Mesendoderm (in vitro differentiated cells): ENCODE measurements at places on chromosomes 1 and 21.

GRCh38 chr1:109535971-109536491 lies 3.6 kb upstream of the GPR61 start:
- peak; percentile 14 for DNase-seq

DNA sequence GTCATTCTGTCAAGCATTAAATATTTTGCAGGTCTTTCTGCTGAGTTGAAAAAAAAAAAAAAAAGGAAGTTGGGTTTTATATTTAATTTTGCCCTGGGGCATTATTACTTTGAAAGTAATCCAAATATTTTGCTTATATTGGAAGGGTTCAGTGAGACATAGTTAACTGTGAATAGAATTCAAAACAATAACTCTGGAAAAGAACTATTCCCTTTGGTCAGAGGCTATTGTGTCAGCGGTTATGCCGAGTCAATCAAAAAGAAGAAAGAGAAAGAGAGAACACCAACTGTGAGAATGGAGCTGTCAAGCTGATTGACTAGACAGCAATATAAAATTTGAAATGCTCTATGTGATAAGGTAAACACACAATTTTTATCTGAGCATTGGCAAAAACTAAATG lies 761.7 kb downstream of the ADGRL2 start:
- DNase-seq: no peak

- DNase-seq: no peak
Observed at GRCh38 chr1:234875953-234876855, 252.4 kb downstream of the TOMM20 start.

GRCh38 chr1:147815503-147815902 lies 55.1 kb upstream of the GJA5 start:
- DNase-seq: no peak

DNA sequence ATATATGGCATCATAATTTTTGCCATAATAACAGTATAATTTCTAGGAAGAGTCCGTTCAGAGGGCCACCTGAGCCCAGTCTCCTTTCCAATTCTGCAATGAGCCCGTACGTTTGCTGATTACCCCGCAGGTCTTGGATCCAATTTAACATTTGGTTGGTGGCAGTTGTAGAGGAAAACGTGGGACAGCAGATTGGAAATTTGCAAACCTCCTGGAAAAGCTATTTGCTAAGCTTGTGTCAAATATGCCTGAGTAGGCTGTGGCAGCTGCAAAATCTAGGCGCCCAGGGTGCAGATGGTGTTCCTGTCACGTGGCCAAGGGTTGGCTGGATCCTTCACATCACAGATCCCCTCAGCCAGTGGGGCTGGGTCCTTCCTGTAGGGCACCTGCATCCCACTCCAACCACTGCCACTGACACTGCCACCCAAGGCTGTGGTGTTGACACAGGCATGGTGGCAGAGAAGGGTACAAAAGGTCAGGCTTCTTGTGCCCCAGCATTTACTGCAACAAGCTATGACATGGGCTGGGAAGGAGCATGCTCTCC lies 174.8 kb upstream of the SYT6 start:
- DNase-seq: no peak

DNA sequence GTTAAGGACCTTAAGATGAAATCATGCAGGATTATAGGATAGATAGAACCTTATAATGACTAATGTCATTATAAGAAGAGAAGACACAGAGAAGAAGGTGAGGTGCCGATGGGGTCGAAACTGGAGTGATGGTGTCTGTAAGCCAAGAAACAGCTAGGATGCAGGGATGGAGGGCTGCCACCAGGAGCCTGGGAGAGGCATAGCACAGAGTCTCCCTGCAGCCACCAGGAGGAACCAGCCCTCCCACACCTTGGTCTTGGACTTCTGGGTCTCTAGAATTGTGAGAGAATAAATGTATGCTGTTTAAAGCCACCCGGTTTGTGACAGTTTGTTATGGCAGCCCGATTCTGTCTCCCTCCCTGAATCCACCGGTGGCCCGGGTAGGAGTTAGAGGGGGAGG lies 337.2 kb upstream of the AJAP1 start:
- peak; percentile 63 for DNase-seq

- no peak for DNase-seq
Observed at GRCh38 chr1:233452724-233453123, 125.2 kb downstream of the MAP3K21 start.

DNA sequence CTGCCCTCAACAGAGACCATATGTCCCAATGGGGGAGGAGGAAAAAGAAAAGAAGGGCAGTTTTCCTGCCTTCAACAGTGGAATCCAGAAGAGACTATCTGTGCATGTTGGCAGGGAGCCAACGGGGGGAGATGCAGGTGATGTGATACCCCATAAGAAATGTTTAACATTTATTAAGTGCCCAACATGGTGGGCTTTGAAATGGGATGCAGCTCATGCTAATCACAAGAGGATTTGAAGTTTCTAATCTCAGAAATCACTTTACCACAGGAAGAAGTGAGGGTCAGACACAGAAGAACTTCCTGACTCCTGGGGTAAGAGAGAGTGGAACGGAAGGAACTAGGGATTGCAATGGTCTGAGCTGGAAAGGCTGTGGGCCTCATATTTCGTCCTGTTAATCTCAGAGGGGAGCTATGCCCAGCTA lies 16.2 kb downstream of the CSRP1 start:
- DNase-seq: no peak

- no peak for DNase-seq
Observed at GRCh38 chr1:159879977-159880376, 17.5 kb upstream of the VSIG8 start.

DNA sequence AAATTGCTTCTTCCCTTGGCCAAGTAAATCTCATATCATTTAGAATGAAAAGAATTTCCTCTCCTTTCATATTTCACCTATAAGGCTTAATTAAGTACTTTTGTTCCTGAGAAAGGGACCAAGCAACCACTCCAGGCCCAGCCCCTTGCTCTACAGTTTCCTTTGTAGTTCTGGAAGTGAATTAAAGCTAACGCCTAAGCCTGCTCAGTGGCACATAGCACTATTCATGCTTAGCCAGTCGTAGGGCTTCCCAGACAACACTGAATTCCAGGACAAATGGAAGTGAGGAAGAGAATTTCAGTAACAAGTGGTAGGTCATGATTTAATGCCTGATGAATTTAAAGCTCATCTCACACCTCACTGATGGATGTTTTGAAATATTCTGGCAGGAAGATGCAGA lies 73.3 kb downstream of the RPAP2 start:
- peak; percentile 69 for DNase-seq

- DNase-seq: no peak
Observed at GRCh38 chr1:56920591-56921001, 45.2 kb downstream of the C8B start.

DNA sequence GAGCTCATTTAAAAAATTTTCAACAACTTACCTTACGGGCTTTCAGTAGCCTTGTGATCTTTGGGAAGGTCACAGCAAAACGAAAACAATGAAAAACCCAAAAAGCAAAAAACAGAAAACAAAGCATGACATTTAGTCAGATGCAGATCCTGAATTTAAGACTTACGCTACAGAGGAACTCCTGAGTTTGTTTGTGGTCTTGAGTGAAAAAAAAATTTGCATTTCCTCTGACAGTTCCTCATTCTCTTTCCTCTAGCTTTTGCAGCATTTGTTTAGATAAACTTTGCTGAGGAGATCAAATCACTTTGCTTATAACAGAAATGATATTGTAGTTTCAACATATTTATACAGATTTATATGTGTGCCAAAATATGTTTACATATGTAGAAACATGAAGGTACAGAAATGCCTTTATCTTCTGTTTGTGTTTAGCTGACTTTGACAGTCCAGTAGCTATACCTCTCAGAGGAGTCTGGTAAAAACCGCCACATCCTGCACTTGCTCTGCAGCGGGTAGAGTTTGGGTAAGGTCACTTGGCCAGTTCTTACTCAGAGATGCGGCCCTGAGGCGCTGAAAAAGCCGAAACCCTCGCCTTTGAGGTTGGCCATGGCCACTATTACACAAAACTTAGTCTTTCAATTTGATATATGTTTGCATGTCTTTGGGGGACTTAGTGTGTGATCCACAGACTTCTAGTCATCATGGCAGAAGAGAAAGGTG lies 142.5 kb downstream of the TNR start:
- DNase-seq: no peak

- DNase-seq: no peak
Observed at GRCh38 chr1:32115496-32115895, 7.6 kb downstream of the KPNA6 start.

DNA sequence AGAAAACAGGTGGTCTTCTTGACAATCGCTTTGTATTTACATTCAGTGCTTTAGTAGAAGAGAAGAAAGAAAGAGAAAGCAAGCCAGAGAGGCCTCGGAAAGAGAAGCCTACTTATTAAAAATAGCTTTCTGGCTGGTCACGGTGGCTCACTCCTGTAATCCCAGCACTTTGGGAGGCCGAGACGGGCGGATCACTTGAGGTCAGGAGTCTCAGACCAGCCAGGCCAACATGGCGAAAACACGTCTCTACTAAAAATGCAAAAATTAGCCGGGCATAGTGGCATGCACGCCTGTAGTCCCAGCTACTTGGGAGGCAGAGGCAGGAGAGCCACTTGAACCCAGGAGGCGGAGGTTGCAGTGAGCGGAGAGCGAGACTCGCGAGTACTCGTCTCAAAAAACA lies 1.8 kb upstream of the SLC19A2 start:
- DNase-seq: no peak

GRCh38 chr1:208183977-208184911 lies 59.9 kb downstream of the PLXNA2 start:
- DNase-seq: no peak

GRCh38 chr1:218617986-218618385 lies 272.9 kb downstream of the TGFB2 start:
- DNase-seq: no peak

GRCh38 chr1:9836632-9836960 lies 12.8 kb upstream of the CLSTN1 start:
- no peak for DNase-seq

GRCh38 chr1:218779341-218780100 lies 394.2 kb upstream of the LYPLAL1 start:
- DNase-seq: peak; percentile 50

DNA sequence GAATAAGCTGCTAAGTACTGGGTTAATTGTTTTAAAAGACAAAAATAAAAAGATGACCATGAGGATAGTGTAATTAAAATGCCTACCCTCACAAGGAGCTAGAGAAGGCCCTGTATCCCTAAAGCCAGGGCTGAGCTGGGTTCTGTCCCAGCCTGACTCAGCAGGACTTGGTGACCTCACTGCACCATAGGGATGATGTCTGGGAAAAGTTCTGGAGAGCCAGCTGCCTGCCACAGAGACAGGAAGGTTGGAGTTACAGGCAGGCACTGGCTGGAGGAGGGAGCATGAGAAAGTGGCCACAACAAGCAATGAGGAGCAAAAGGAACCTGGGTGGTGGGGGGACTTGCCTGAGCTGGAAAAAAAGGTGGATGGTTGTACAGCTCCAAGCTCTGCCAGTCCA lies 5.7 kb upstream of the TNR start:
- peak; percentile 25 for DNase-seq

GRCh38 chr1:219492717-219493116 lies 120.2 kb downstream of the ZC3H11B start:
- DNase-seq: no peak

DNA sequence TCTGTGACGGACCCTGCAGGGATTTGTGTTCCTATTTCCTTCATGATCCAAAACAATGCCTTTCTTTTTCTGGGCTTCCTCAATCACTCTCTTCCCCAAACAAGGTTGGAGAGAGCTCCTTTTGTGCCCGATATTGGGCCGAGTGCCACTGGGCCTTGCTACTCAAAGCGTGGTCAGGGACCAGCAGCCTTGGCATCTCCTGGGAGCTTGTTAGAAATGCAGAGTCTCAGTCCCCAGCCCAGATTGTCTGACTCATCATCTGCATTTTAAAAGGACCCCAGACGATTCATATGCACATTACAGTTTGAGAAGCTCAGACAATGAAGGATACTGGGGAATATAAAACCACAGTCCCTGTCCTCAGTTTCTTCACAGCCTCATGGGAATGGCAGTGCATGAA lies 19.9 kb downstream of the ADORA1 start:
- DNase-seq: no peak

DNA sequence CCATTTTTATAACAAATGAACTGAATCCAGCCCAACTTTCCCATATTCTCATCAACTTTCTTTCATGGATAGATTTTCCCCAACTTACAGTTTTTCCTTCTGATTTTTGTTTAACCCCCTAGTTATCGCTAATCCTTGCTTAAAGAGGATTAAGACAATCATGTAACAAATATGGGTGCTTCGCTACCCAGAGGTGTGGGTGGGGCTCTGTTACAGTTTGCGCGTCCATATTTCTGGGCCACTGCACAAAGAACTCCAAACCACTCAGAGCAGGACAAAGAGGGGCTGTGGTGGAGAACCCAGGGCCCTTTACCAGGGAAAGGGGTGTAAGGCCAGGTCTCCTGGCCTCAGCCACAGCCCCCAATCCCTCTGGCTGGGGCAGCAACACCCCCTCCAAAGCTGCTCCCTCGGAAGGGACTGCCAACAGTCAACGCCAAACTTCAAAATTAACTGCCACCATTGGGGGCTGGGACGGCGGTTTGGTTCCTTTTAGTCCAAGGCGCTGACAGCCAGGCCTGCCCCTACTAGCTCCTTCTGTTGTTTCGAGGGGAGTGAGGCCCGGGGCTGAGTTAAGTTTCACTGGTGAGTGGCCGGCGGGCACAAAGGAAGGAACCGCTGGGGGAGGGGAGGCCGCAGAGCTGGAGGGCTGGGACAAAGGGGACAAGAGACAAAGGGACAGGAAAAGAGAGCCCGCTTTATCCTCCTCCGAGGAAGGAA lies 27.9 kb downstream of the SSBP3 start:
- peak; percentile 87 for DNase-seq

GRCh38 chr1:236608930-236609726 lies 4.8 kb upstream of the HEATR1 start:
- peak; percentile 76 for DNase-seq

DNA sequence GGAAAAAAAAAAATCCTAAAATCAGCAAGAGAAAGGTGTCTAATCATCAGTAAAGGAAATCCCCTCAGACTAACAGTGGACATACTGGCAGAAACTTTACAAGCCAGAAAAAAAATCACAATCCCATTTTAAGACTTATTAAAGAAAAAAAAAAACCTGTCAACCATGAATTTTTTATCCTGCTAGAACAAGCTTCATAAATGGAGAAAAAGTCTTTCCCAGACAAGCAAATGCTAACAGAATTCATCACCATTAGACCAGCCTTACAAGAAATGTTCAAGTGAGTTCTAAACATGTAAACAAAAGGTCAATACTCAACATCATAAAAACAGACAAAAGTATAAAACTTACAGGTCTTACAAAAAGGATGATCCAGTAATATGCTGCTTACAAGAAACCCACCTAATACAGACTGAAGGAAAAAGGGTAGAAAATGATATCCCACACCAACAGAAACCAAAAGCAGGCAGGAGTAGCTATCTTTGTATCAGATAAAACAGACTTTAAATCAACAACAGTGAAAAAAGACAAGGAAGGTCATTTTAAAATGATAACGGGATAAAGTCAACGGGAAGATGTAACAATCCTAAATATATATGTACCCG lies 129.6 kb downstream of the EVI5 start:
- DNase-seq: no peak
